ENCODE measurements at places on chromosomes 1 and 21.

DNA sequence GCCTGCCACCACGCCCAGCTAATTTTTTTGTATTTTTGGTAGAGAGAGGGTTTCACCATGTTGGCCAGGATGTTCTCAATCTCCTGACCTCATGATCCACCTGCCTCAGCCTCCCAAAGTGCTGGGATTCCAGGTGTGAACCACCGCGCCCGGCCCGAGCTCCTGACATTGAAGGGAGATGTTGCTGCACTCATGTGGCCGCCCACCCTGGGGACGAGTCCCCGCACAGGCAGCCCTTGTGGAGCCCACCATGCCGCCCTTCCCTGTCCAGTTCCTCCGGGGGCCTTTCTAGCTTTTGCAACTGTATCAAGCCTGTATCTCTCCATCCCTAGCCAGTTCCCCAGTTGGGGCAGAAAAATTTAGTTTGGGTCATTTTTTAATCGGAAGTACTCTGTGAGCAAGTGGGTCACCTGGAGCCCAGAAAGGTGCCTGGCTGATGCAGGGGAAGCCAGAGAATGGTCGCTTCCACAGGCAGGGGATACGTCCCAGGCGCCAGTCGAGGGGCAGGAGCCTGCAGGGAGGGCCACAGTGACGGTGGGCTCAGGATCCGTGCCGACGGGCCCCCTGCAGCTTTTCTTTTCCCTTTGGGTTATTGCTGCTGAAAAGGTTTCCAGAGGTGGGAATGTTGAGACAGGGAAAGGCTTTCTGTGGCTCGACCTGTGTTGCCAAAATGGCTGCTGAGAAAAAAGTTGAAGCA, 20.4 kb downstream of the PCNT start:
- no peak for DNase-seq

DNA sequence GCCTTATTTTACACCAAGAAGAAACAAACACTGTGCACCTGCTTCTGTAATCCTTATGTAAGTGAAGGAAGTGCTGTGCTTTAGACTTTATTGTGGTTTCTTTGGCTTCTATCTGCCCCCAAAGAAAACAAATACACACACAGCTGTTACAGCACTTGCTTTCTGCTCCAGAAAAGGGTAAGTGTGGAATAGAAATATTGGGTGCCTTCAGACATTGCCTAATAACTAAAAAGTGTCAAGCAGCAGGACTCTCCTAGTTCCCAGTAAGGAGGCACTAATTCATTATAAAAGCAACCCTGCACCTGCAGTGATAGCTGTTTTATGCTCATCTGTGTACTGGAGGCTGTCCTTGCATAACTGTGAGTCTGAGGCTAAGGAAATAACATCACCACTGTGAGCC, 23.4 kb upstream of the PRRX1 start:
- DNase-seq = no peak

GRCh38 chr1:57845041-57845440, 421.2 kb upstream of the DAB1 start:
- DNase-seq = no peak

DNA sequence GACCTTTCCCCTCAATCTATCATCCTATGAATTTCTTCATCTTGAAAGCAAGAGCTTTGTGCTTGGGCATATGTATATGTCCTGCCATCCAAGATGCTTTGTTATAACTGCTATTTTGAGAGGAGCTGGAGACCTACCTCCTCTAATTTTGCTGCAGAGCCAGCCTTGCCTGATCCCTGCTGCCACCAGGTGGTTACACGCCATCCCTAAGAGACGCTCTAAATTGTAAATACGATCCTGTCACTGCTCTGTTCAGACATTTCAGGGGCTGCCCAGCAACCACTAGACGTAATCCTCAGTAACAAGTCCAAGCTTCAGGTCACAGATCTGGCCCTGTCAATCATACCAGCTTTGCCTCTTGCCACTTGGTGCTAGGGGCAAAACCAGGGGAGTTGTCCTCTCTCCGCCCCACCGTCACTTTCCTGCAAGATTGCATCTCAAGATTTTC, 32.9 kb downstream of the GPA33 start:
- DNase-seq = no peak

- DNase-seq = no peak
Observed at GRCh38 chr1:244197851-244198375, 146.8 kb downstream of the ZBTB18 start.

DNA sequence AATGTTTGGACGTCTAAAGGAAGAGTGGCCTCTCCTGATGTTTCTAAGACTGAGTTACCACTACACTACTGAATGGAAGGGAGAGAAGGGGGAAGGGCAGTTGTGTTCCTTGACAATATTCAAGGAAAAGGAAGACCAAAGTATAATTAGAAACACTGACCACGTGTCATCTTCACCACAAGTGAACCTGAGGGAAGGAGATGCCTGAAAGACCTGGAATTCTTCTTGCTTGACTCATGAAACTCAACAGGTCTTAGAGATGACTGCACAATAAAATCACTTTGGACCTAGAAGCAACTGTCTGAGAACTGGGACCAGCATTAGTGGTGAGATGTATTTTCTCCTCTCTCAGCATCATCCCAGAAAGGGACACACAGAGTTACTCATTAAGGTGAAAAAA, 56.7 kb downstream of the PTPN14 start:
- no peak for DNase-seq
